ENCODE measurements at places on chromosomes 7 and 10.

- DNase-seq, result no peak
Measured at GRCh38 chr7:3238525-3239210, 62.4 kb upstream of the SDK1 start.

DNA sequence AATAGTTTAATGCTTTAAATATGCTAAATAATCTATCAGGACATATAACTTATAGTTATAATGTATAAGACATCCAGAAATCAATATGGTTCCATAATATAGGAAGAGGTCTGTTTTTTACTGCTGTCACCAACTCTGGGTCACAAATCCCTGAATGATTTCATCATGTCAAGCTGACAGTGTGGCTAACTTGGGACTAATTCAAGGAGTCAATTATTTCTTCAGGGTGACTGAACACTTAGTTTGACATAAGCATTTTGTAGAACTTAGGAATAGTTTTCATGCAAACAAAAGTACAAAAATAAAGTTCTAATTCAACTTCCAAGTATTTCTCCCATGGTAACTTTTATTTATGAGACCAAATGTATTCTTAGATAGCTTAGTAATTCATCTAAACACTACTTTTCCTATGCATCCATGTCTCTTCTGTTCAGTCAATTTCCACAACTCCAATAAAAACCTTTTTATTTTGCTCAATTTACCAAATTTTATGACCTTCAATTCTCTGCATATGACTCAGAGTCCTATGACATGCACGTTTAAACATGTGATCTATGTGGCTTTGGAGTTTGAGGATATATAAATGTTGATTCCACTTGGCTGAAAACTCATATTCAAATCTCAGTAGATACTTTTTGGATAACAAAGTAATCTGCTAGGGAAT, 40.3 kb upstream of the GNAT3 start:
- DNase-seq, result no peak

GRCh38 chr10:66910671-66911070, 15.2 kb upstream of the LRRTM3 start:
- no peak for DNase-seq

- DNase-seq, result no peak
Measured at GRCh38 chr10:96305019-96305418, 785 bp downstream of the DNTT start.

DNA sequence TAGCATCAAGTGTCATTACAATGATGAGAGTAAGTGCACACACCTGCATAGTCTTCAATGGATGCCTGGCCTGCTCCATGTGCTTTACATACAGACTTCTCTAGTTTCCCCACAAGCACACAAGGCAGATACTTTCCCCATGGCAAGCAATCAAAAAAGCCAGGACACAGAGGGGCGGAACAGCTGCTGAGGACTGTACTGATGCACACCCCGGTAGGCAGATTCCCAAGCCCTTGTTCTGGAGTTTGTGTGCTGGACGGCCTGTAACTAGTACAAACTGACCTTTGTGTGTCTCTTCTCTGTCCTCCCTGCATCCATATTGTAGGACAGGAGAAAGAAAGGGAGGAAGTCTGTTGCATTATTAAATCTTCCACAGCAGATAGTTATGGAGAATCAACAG, 25.8 kb downstream of the UBE2D4 start:
- DNase-seq, result no peak

GRCh38 chr10:129442866-129443265, 24.2 kb upstream of the MGMT start:
- no peak for DNase-seq

DNA sequence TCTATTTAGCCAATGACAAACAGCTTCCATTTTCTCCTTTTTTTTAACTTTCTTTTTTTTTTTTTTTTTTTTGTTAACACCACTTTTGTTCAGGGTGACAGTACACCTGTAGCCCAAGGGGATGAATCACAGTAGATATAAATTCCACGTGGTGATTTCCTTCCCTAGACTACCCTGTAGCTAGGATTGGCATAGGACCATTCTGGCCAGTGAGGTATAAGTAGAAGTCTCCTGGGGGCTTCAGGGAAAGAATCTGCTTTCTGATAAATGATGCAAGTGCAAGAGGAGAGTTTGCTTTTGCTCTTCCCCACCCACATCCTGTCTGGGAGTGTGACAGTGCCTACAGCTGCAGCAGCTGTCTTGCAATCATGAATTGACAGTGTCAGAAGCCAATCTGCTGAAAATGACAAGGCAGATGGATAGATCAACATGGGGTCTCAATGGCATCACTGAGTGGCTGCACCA, 63.2 kb upstream of the TOMM7 start:
- DNase-seq, result peak; percentile 82

- DNase-seq, result no peak
Measured at GRCh38 chr10:129568583-129569344, 101.7 kb downstream of the MGMT start.

DNA sequence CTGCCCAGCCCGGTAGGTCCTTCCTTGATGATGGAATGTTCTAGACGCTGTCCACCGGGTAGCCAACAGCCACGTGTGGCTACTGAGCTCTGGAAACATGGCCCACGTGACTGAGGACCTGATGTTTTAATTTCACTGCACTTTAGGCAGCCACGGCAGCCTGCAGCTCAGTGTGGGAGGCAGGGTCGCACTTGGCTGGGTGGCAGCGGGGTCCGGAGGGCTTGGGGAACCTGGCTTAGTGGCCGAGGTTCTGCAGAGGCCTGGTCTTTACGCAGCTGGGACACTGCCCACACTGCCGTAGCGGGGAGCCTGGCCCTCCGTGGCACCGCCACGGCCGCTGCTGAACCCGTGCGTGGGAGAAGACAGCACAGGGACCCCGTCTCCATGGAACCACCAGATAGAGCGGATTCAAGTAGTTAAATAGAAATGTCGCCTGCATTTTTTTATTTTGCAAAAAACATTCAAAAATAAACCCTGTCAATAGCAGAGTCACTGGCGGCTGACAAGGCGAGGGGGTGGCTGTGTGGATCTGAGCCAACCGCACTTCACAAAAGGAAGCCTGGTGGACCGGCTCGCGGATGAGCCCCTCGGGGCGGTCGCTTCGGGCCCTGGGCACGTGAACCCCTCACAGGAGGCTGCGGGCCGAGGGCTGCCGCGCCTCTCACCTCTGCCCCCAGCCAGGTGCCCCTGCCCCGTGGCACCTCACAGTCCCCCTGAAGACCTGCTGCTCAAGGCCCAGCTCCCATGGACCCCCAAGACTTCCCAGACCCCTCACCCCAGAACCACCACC, 25.6 kb upstream of the UTF1 start:
- no peak for DNase-seq

DNA sequence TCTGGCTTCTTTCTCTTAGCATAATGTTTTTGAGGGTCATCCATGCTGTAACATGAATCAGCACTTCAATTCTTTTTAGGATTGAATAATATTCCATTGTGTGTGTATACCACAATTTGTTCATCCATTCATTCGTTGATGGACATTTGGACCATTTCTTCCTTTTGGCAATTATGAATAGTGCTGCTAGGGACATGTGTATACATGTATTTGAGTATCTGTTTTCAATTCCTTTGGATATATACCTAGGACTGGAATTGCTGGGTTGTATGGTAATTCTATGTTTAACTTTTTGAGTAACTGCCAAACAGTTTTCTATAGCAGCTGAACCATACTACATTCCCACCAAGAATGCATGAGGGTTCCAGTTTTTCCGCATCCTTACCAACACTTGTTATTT, 39.2 kb downstream of the GBF1 start:
- no peak for DNase-seq

All from stimulated activated CD4-positive, alpha-beta T cell treated with anti-CD3 and anti-CD28 coated beads, Interleukin-1b, Interleukin-23, amount 100 ng/mL, for 48 hours (primary cell).